ENCODE measurements at places on chromosomes 12 and 14.

DNA sequence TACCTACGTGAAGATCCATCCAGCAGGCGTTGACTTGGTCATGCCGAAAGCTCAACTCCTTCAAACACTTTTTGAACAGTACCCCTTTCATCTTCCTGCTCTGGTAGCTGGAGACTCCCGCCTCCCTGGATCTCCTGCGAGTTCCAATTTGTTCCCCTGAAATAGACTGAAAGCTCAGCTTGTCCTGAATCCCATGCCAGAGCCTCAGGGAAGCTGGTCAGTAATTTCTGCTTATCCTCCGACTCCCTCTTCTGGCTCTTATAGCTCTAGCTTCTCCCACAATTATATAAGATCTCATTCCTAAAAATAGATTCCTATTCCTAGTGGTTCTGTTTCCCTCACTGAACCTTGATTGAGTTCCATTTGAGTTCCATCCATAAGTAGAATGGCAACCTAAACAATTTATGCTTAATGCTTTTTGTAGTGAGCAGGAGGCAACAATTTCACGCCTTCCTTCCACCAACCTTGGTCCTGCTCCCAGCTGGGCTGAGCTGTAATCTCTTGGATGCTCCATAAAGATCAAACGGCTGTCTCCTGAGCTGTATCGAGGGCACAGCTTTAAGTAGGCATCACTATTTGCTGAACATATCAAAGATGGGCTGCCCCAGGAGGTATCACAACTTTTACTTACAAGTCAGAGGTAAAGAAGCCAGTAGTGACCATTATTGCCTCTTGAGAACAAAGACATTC lies 8.0 kb upstream of the TMEM132C start:
- no peak overlapping the region for H3K4me3 ChIP-seq
- H3K4me1 ChIP-seq: no peaks in the 10 kb centered on the region
- no peaks in the 10 kb centered on the region for H3K27me3 ChIP-seq
- no peak for DNase-seq
- no peak overlapping the region for H3K27ac ChIP-seq

GRCh38 chr12:102080842-102081241 lies 19.1 kb upstream of the WASHC3 start:
- H3K4me3 ChIP-seq: no peak overlapping the region
- no peak for DNase-seq
- H3K27ac ChIP-seq: no peak overlapping the region
- H3K4me1 ChIP-seq: no peaks in the 10 kb centered on the region
- H3K27me3 ChIP-seq: no peaks in the 10 kb centered on the region

DNA sequence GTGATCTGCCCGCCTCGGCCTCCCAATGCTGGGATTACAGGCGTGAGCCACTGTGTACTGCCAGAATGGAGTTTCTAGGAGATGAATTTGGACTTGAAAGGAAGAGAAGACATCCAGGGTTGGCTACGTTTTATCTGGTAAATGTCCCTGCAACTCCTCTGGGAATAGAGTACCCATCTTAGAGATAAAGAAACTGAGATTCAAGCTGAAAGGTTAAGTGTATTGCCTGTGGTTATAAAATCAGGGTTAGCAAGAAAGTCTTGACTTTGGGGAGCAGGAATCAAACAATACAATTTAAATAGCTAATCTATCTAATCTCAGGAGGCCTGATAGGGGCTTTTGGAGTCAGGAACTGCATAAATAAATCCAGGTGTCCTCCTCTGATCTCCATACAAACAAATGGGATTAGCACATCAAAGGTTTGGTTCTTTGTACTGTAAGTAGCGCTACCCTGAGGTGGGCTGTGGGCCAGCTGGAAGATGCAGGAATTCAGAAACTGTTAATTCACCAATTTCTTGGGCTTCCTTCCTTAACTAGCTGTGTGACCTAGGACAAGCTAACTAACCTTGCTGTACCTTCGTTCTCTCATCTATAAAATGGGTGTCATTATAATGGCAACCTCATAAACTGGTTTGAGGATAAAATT lies 45.1 kb downstream of the TBX3 start:
- H3K27me3 ChIP-seq: no peaks in the 10 kb centered on the region
- H3K4me3 ChIP-seq: no peak overlapping the region
- H3K27ac ChIP-seq: peak overlapping the region; percentile 95
- H3K4me1 ChIP-seq: peaks cover 44% of the 10 kb centered on the region

DNA sequence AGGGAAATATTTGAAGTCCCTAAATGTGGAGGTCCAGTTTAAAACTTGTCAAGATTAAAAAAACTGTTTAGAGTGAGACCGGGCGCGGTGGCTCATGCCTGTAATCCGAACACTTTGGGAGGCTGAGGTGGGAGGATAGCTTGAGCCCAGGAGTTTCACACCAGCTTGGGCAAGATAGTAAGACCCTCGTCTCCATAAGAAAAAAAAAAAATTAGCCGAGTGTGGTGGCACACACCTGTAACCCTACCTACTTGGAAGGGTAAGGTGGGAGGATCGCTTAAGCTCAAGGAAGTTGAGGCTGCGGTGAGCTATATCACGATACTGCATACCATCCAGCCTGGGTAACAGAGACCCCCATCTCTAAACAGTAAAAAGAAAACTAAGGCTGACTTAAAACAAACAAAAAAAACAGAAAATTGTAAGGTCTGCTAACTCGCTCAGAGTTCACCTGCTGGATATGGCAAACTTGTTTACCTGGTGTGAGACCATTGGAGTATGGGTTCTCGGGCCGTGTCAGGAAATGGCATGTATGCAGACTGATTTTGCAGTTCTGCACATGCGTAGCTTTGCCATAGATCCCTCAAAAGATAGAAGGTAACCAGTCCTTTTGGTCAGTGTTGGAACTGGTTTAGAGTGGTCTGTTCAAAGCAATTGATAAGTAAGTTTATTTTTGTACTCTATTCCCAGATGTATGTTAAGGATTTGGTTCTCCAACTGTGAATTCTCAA lies 2.1 kb downstream of the RNF10 start:
- H3K27ac ChIP-seq: no peak overlapping the region
- H3K27me3 ChIP-seq: no peaks in the 10 kb centered on the region
- no peak for DNase-seq
- no peaks in the 10 kb centered on the region for H3K36me3 ChIP-seq

- H3K4me3 ChIP-seq: peak within 1 kb of the TSS; percentile 49
- DNase-seq: peak; percentile 96
- H3K27ac ChIP-seq: peak within 1 kb of the TSS; percentile 96
- H3K27me3 ChIP-seq: no peaks in the 10 kb centered on the region
- H3K36me3 ChIP-seq: no peaks in the 10 kb centered on the region
- peaks cover 9% of the 10 kb centered on the region for H3K4me1 ChIP-seq
Observed at GRCh38 chr12:57430931-57431566, at the start of gene R3HDM2. Gene R3HDM2, minus strand, starts transcription at chr12:57431043. Its CDS starts 120,615 bp downstream, at chr12:57310428.

DNA sequence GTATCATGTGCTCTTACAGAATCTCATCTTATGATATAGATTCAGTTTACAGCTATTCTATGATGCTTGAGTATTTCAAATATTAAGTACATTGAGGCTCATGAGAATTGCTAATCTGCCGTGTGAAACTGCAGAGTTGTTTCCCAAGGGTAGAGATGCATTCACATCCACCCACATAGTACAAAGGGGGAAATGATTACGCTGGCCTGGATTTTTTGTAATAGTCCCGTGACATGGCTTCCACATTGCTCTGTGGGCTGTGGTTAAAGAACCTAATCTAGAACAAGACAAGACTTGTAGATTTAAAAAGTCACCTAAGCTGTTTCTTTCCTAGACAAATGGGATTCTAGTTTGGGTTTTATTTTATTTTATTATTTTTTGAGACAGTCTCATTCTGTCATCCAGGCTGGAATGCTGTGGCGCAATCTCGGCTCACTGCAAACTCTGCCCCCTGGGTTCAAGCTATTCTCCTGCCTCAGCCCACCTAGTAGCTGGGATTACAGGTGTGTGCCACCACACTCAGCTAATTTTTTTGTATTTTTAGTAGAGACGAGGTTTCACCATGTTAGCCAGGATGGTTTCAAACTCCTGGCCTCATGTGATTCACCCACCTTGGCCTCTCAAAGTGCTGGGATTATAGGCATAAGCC lies 13.0 kb upstream of the RIOX1 start:
- no peak overlapping the region for H3K4me3 ChIP-seq
- H3K27me3 ChIP-seq: no peaks in the 10 kb centered on the region
- H3K27ac ChIP-seq: no peak overlapping the region
- no peak for DNase-seq

- no peaks in the 10 kb centered on the region for H3K36me3 ChIP-seq
- H3K4me3 ChIP-seq: peak within 1 kb of the TSS; percentile 49
- peak; percentile 85 for DNase-seq
- H3K27me3 ChIP-seq: no peaks in the 10 kb centered on the region
- H3K27ac ChIP-seq: peak within 1 kb of the TSS; percentile 72
Observed at GRCh38 chr12:113334786-113335539, at the start of gene SLC8B1. Gene SLC8B1, minus strand, starts transcription at chr12:113335109. Its CDS starts 2,231 bp downstream, at chr12:113332878.

DNA sequence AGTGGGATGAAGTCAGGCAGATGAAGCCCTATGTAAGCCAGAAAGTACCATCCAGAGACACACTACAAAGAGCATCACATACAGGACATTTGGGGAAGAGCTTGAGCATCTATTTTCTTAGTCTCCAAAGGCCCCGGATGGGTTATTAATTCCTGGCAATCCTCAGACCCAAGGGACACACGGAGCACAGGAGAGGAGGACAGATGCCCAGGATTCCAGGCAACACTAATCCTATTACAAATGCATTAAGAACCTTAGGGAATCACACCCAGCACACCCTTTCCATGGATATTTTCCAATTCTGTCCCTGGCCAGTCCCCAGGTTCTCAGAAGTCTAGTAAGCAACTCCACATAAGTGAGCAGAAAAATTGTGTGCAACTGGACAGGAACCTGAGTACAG lies 65.9 kb downstream of the CMKLR1 start:
- no peak for DNase-seq
- H3K4me3 ChIP-seq: no peak overlapping the region
- H3K4me1 ChIP-seq: 0 out of 2 replicates have a peak, but pooled peaks cover 3% of the 10 kb centered on the region
- no peaks in the 10 kb centered on the region for H3K36me3 ChIP-seq
- H3K27ac ChIP-seq: no peak overlapping the region
- no peaks in the 10 kb centered on the region for H3K27me3 ChIP-seq

All from Caco-2 (cell line).